MCF 10A (cell line): ENCODE measurements at places on chromosomes 7 and 10. TPM values are rescaled to one million over a fixed set of nuclear protein-coding genes. Genes with fewer than 3 reads are reported as not detected.

- no peak for DNase-seq
These were observed 3.0 kb downstream of the FKBP14 start for GRCh38 chr7:30023524-30023923.

DNA sequence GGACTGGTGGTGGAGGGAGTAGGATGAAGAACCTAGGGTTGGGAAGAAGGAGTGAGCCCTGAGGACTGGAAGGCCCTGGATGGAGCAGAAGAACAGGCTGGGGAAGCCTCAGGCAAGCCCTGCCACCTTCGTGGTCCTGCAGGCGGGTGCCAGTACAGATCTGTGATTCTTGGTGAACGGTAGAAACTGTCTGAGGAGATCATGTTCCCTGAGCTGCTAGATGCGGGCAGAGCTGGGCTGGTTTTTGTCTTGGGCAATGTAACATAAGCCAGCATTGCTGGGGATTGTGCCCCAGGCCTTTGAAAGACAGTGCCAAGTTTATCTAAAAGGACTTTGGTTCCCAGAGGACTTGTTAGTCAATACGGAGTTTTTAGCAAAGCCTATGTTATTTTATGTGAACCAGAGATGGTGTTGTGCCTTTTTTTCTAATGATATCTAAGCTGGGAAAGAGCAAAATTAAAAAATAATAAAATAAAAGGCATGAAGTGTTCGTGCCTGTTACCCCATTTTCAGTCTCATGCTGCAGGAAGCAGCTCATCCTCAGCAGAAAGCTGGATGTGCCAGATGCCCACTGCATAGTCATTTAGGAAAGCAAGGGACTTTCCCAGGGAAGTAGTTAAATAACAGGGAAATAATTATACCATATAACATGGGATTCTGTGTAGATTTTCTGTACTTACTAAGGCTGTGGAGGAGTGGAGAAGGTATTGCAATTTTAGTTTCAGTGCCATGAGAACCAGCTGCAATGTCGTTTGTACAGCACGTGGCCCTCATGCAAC, 24.4 kb upstream of the FIGNL1 start:
- peak; percentile 77 for DNase-seq

DNA sequence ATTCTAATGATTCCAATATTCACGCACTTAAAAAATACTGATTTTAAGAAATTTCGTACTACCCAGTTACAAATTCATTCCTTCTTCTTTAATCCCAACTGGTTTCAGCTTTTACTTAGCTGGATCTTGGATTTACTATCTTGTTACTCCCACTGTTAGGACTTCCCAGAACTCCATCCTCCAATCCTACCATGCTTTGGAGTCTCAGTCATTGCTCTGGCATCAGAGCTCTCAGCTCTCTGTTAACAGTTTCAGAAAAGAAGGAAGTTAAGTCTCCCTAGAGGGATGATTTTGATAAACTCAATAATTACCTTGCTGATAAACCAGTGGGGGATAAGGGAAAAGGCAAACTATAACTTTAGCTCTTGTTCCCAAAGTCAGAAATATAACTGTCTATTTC, 9.5 kb downstream of the PPA1 start:
- DNase-seq, result no peak

- no peak for DNase-seq
These were observed 9.5 kb downstream of the GLI3 start for GRCh38 chr7:42227541-42227935.

DNA sequence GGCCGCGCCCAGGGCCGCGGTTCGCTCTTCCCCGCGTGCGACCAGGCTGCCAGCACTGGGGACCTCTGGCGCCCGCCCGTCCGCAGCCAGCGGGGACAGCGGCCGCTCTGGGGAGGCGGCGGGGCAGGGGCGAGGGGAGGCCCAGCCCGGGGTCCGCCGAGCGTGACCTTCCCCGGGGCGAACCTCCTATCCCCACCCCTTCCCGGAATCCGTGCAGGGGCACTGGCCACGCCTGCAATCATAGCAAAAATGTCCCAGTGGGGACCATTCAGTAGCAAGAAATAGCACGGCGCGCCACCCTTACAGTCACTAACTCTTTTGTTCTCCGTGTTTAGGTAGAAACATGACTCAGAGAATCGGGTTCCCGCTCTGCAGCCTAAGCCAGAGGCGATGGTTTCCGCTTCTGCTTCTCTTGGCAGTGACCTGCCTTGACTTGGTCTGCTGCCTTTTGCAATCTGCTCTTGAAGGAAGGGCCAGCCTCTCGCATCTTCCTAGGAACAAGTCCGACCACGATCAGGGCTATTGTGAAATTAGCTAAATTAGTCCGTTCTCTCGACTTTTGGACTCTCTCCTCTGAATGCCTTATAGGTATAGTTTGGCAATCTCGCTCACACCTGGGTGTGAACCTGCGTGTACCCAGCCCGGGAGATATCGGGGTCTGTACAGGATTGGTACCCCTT, 79.3 kb upstream of the ACBD5 start:
- DNase-seq, result peak; percentile 97

- no peak for DNase-seq
These were observed 49.8 kb upstream of the FAM133B start for GRCh38 chr7:92639966-92640365.

GRCh38 chr7:114922652-114923402, 933 bp downstream of the MDFIC start:
- DNase-seq, result peak; percentile 66

DNA sequence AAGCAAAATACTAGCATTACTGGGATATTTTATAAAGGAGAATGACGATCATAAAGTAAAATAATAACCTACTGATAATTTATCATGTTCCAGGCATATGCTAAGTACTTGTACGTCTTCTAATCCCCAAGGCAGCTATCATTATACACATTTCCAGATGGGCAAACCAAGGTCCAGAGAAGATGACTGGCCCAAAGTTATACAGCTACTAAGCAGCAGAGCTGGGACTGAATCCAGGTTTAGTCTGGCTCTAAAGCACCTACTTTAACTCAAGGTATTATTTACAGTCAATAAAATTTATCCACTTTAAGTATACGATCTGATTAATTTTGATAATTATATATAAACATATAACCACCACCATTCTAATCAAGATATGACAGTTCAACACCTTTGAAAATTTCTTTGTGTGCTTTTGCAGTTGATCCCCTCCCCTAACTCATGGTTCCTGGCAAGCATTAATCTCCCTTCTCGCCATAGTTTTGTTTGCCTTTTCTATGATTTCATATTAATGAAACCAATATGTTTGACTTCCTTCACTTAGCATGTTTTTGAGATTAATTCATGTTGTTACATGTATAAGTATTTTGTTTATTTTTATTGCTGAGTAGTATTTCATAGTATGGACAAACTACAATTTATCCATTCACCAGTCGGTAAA, 126.7 kb downstream of the CPEB3 start:
- DNase-seq, result no peak

DNA sequence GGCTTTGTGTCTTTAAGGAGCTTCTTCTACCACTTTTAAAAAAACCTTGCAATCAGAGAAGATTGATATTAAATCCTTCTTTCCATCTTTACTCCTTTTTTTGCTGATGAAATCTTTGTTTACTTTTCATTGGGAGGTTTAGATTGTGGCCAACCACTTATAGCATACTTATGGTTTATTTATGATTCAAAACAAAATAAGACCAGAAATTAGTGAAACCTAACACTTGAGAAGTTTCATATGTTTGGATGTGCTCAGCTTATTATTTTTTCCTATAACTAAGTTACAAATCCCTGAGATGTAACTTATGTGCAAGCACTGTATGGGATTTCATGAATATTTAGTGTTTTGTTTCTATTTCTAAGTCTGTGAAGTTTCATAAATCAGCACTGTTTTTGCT, 13.5 kb upstream of the PRPS1L1 start:
- DNase-seq, result no peak

GRCh38 chr10:119291223-119291900, 84.0 kb downstream of the GRK5 start:
- DNase-seq, result no peak

JAZF1 gene
- total RNA-seq, result 14.2 and 16.9 TPM in 2 replicates

TNS3 gene
- total RNA-seq, result 30.1 and 33.3 TPM in 2 replicates

APBB1IP gene
- not detected in 2 replicates for total RNA-seq

CCDC172 gene
- total RNA-seq, result not detected in 2 replicates

CHCHD1 gene
- 13.1 and 19.5 TPM in 2 replicates for total RNA-seq

CALCR gene
- total RNA-seq, result not detected in 2 replicates

PDGFA gene
- total RNA-seq, result 20.1 and 26.6 TPM in 2 replicates
